ENCODE measurements at places on chromosomes 1 and 21.

DNA sequence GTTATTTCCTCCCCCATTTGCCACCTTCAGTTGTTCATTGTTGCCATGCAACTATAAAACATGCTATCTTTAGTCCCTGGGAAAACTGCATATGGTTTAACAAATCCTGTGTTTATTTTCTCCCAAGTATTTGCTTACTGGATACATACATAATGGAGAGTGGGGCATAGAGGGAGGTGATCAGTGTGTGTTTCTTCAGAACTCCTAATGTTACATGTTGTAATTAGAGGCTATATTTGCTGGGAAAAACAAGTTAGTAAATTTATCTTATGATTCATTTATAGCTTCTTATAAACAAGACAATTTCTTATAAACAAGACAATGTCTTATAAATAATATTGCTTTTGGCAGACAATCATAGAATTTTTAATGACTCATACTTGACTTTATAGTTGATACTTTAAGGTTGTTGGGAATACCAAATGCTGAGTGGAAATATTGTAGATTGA, 7.3 kb upstream of the GIPC2 start:
- no peak for DNase-seq

- peak; percentile 69 for DNase-seq
Observed at GRCh38 chr1:107056426-107057196, at the start of gene PRMT6. PRMT6 (plus strand) TSS chr1:107056674; CDS start chr1:107056716, 42 bp downstream.

DNA sequence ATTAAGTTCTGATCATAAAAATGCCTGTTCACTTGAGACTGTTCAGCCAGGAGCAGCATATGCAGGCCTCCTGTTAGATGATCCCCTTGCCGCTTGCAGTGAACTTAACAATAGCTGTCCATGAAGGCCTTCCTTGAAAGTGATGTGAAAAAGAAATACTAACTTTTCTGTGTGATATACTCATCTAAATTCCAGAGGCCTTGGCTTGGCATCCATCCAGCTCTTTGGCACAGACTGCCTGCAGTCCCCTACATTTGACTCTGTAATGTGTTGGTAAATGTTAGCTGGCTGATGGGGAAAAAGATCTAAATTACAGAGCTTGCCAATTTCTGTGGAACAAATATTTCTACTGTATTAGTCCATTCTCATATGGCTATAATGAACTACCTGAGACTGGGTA, 73.7 kb downstream of the KCNK2 start:
- DNase-seq, result no peak

DNA sequence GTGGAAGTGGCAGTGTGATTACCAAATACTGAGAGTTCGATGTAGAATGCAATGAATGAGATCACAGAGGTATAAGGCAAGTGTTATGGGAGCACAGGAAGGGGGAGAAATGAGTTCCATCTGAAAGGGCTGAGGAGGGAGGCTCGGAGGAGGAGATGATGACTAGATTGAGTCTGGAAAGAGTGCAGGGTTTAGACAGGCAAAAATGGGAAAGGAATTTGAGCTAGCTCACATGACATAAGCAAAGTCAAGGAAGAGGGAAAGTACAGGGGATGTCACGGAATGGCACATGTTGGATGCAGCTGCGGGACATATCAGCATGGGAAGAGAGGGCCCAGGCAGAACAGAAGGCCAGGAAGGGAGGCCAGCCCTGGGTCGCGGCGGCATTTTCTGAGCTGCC, 132.7 kb downstream of the RUNX1 start:
- no peak for DNase-seq

GRCh38 chr1:226549937-226550671, 1.5 kb downstream of the STUM start:
- peak; percentile 30 for DNase-seq

Measured in GM19239 (cell line).